Activated CD4-positive, alpha-beta T cell treated with anti-CD3 and anti-CD28 coated beads, Interleukin-2, Interleukin-6, amounts not matched to agents 100 ng/mL and 50 ng/mL, durations not matched to agents 16 hours and 8 hours (primary cell): ENCODE measurements at places on chromosomes 1 and 21.

GRCh38 chr1:37073152-37073853, 39.0 kb upstream of the GRIK3 start:
- no peak for DNase-seq

GRCh38 chr1:64967381-64967780, 1.0 kb upstream of the JAK1 start:
- no peak for DNase-seq

DNA sequence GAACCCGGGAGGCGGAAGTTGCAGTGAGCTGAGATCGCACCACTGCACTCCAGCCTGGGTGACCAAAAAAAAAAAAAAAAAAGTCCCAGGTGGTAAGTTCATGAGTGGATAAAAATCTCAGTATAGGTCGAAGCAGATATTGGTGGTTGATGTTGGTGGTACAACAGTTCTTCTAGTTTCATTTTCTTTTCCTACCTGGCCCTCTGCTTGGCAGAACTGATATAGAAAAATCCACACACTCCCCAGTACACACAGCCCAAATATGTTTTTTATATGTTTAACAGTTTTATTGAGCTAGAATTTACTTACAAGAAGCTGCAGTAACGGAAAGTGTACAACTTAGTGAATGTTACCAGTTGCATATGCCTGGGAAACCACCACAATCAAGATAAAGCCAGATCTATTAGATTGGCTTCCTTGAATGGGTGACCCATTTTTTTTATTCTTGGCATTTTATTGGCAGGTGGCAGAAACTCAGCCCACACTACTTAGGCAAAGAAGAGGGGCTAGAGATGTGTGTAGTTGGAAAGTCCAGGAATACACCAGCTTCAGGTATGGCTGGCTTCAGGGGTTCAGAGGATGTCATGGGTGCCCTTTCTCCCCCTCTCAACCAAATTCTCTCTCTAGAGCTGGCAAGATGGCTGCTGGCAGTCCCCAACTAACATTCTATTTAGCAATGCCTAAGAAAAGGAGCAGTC, 118.3 kb upstream of the SLC25A33 start:
- no peak for DNase-seq

- no peak for DNase-seq
These were observed 2.1 kb downstream of the PCP4L1 start for GRCh38 chr1:161260376-161261260.

DNA sequence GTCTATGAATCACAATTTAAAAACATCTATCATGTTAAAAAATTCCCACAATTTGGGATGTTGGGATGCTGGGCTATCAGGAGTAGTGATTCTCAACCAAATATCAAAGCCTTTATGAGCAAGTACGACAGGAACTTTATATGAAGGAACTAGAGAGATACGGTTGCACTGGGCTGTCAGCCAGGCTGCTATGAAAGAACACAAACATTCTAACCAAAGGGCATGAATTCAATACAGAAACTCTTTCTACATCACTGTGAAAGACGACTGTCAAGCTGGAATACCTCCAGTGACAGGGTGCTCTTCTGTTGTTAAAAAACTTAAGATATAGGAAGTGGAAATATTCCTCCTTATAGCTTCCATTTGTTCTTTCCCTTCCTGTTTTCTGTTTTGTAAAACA, 9.8 kb downstream of the CACNA1E start:
- DNase-seq = no peak

DNA sequence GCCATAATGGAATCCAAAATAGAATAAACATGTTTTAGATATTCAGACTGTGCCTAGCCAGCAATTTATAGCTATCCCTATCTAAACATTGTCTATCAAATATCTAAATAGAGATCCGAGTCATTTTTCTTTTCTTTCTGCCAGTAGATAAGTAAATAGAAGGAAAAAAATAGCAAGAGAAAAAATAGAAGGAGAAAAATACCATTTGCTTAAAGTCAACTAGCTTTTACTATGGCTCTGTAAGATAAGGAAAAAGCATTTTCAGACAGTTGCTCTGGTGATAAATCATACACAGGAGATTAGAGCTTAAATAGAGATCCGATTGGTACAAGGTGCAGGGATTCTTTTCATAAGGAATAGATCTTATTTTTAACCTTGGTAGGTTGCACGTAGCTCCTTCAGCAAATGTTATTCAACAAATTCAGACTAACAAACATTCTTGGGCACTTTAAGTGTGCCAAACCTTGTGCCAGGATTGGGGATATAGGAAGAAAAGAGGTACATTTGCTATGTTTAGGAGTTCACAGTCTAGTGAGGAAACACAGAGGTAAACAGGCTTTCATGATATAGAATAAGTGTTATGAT, 70.1 kb upstream of the CCDC190 start:
- DNase-seq = no peak

GRCh38 chr21:44704636-44705001, 6.8 kb downstream of the TSPEAR start:
- no peak for DNase-seq

DNA sequence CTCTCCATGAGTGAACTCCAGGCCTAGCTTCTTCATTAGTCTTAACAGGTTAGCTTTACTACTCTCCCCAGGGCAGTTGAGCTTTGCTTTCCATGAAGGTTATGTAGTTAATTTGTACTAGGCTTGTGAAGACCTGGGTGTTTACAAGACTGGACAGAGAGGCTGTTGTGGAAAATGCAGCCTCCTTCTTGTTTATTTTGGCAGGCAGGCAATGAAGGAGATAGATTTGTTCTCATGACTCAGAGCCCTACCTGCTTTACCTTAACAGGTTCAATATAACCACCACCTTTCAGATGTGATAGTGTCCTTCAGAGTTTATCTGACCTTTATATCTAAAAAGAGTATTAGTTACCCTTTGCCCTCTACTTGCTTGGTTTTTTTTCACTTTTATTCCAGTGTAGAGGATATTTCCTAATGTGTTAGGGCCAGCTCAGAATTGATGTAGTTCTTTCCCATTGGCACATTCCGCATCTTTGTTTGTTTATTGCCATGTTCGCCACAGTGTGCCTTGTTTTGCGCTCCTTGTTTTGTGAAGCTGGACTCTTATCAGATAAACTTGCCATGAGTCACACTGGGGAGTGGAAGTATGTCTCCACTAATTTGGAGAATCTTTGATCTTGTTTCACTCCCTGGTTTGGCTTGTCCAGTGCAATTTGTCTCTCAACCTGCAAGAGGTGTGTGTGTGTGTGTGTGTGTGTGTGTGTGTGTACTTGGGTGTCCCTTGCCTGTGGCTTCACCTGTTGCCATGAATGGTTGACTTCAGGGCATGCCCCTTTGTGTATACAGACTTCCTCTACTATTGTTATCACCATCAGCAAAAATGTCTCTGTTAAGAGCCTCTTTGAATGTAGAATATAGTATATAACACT, 87.4 kb upstream of the MACF1 start:
- no peak for DNase-seq

- no peak for DNase-seq
These were observed 498.2 kb downstream of the PLPP3 start for GRCh38 chr1:56081173-56081572.

DNA sequence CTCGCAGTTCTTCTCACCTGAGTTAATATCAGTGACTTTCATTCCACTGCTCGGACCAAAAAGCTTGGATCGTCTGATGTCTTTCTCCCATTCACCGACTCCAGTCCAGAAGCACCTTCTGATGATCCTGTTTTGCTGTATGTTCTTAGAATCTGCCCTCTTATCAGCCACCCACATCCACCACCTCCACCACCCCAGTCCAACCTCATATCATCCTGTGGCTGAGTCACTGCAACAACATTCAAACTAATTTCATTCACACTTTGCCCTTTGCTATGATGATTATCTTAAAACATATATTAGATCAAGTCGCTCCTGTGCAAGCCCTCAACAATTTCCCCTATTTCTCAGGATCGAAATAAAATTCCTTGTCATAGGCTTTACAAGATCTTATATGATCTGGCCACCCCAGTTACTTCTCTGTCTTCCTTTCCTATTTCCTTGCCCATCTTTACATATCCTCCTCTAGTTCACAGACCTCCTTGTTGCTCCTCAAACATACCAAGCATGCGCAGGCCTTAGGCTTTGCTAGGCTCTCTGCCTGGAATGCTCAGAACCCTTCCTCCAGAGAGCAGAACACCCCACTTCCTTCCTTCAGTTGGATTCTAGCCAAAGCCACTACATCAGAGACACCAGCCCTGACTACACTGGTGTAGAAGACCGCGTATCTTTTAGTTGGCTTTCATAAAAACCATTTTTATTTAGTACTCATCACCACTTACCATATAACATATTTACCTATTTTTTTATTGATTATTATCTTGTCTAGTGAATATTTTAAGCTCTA, 335.7 kb upstream of the GREM2 start:
- no peak for DNase-seq

DNA sequence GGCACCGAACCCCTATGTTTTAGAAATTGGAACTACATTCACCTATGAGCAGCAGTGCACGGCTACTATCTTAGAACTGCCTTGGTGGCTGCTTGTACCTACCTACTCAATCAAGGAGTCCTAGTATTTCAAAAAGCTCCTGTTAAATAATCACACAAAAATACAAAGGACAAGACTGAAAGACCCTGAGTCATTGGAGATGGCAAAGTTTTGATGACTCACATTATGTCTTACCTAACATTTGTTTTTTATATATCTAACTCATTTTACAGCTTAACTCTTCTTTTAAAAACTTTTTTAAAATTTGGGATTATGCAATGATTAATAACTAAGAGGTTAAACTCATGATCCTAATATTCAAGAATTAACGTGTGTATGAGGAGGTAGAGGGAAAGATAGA, 1206.0 kb upstream of the TMPRSS15 start:
- no peak for DNase-seq

- DNase-seq = no peak
These were observed 336.9 kb downstream of the KCNT2 start for GRCh38 chr1:196271212-196271947.

DNA sequence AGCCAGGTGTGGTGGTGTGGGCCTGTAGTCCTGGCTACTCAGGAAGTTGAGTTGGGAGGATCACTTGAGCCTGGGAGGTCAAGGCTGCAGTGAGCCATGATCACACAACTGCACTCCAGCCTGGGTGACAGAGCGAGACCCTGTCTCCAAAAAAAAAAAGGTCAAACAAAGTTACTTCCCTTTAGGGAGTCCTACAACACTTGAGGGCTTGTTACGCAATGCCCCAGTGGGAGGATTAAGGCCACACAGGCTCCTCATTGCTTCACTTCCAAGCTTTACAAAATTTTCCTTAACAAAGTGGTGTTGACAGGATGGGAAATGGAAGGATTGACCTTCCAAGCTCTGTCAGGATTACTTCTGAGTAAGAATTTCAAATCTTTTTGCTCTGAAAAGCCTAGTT, 6.2 kb upstream of the EXTL1 start:
- DNase-seq = no peak

DNA sequence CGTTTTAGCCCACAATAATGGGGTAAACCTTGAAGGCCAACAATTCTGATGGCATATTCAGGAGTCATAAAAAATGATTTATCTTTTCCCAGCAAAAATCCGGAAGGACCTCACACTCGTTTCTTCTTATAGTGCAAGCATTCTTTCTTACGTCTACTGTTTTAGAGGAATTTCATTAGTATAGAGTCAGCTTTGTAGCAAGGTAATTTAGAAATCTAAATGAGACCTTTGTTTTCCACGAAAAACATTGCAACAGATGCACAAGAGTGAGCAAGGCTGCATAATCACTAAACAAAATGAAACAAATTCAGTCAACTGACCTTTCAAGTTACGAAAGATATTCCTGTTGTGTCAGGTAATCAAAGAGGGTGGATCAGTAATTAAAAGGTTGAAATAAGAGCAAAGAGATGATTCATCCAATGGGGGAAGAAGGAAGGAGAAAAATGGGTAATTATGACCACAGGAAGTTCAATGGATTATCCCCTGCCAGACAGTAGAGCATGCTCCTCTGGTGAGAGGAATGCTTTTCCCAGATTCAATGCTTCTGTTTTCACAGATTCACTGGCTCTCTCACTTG, 560 bp upstream of the CSDE1 start:
- no peak for DNase-seq

DNA sequence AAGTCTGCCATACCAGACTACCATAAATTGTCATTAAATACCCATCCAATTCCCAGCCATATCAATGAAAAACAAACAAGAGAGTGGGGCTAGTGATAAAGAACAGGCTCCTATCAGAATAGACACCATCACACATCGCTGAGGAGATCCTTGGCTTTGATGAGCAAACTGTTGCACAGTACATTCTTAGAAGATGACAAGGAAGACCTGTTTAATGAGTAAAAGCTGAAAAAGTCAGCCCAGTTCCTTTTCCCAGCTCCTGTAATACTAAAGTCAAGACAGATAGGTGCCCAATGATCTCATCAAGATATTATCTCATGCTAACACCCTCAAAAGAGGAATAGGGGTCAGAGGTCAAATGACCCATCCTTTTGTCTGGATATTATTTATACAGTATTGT, 164.5 kb upstream of the COA6 start:
- DNase-seq = no peak

- no peak for DNase-seq
These were observed 41.5 kb downstream of the PTPRC start for GRCh38 chr1:198680174-198680875.

GRCh38 chr1:236099355-236099974, 34.6 kb upstream of the NID1 start:
- DNase-seq = no peak

- DNase-seq = peak; percentile 24
These were observed 57.9 kb upstream of the LGALS8 start for GRCh38 chr1:236465959-236466303.

GRCh38 chr1:69321311-69321710, 246.4 kb upstream of the LRRC7 start:
- no peak for DNase-seq

- DNase-seq = peak; percentile 85
These were observed 8.4 kb upstream of the SLC19A1 start for GRCh38 chr21:45550522-45551210.

- no peak for DNase-seq
These were observed 181.5 kb downstream of the PLPP3 start for GRCh38 chr1:56397811-56398231.

DNA sequence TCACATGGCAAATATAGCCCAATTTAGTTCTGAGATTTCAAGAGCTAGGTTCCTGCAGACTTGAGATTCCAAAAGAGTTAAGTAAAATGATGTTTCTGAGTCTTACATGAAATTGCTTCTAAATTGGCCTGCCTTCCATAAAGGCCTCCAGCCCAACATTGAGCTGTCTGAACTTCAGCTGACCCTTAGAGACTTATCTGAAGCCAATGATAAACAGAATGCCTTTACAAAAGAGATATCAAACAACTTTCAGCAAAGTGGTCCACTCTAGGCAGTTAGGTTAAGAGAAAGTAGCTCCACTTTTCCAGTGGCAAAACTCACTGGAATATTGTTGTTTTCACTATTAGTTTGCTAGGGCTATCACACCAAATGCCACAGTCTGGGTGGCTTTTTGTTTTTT, 6.3 kb upstream of the RC3H1 start:
- DNase-seq = no peak

GRCh38 chr1:3271866-3272265, 182.6 kb upstream of the ARHGEF16 start:
- no peak for DNase-seq

DNA sequence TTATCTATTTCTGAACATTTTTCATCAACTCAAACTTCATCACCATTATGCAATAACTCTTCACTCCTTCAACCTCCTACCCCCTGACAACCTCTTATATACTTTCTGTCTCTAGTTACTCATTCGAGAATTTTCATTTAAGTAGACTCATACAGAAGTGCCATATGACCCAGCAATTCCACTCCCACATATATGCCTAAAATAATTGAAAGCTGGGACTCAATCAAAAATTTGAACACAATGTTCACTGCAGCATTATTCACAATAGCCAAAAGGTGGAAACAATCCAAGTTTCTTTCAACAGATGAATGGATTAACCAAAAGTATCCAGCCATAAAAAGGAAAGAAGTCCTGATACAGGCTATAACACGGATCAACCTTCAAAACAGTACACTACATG, 24.1 kb downstream of the COL11A1 start:
- DNase-seq = no peak
